ENCODE measurements at places on chromosomes 1 and 21. TPM values are rescaled to one million over a fixed set of nuclear protein-coding genes. Genes with fewer than 3 reads are reported as not detected.

HECTD3 gene
- total RNA-seq: 33.2 TPM

ICOSLG gene
- total RNA-seq: 4.7 TPM

LPAR3 gene
- total RNA-seq: 0.91 TPM

DEPDC1 gene
- 2.6 TPM for total RNA-seq

- no peaks in the 10 kb centered on the region for H3K36me3 ChIP-seq
- no peaks in the 10 kb centered on the region for H3K27me3 ChIP-seq
- no peak overlapping the region for H3K4me3 ChIP-seq
Observed at GRCh38 chr1:221284028-221284427, 404.8 kb downstream of the HLX start.

GRCh38 chr1:87820668-87821334 lies 492.1 kb downstream of the LMO4 start:
- H3K27ac ChIP-seq: no peak overlapping the region
- no peak for DNase-seq
- H3K36me3 ChIP-seq: no peaks in the 10 kb centered on the region
- H3K4me1 ChIP-seq: no peaks in the 10 kb centered on the region
- H3K4me3 ChIP-seq: no peak overlapping the region

DNA sequence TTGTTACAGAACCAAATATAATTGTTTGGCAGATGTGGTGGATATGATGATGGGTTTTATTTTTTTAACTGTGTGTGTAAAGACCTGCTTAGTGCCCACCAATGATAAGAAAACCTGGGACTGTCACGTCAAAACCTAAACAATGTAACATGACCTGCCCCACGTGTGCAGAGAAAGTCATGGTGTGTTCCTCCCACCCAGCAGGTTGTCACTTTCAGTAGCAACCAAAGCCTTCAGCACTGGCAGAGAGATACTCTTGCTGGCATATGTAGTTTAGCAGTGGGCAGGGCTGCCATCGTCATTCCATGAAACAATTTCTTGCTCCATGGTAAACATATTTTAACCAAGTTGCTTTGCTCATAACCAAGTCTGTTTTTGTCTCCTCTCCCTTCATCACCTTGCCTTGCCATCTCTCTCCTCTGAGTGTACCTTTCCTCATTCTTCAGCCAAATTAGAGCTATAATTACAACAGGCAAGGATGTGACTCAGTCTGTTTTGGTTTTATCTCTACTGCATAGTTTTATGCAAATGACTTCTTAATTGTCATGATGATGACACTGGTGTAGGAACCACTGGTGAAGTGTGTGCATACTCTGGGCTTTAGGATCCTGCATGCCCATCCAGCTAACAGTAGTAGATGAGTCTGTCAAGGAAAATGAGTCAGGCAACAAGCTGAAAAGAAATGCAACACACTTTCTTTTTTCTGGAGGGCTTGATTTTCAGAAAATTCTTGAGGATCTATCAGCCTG lies 150.3 kb downstream of the EDEM3 start:
- no peak overlapping the region for H3K4me3 ChIP-seq
- no peaks in the 10 kb centered on the region for H3K4me1 ChIP-seq
- no peak for DNase-seq

- H3K4me3 ChIP-seq: peak overlapping the region; percentile 77
- H3K27ac ChIP-seq: no peak overlapping the region
- no peak for DNase-seq
Observed at GRCh38 chr1:166876540-166876838, 425 bp upstream of the TADA1 start.

DNA sequence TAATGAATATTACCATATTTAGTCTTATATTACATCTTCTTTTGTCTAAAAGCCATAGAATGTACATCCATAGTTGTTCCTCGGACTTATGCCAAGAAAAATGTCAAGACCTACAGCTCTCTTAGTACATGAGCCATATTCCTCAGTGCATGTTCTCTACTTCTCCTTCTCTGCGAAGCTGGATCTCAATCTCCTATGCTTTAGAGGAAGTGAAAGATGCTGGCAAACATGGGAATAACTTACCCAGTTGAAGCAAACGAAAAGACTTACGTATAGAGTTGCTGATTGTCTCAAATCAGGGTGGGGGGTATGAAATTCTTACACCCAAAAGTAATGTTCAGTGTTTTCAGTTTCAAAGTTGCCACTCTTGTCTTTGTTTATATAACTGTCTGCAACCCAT lies 32.7 kb downstream of the OR13G1 start:
- H3K36me3 ChIP-seq: no peaks in the 10 kb centered on the region
- H3K27me3 ChIP-seq: no peaks in the 10 kb centered on the region
- no peak overlapping the region for H3K27ac ChIP-seq

- H3K27ac ChIP-seq: no peak overlapping the region
- H3K4me1 ChIP-seq: no peaks in the 10 kb centered on the region
- H3K4me3 ChIP-seq: no peak overlapping the region
- H3K27me3 ChIP-seq: no peaks in the 10 kb centered on the region
- no peaks in the 10 kb centered on the region for H3K36me3 ChIP-seq
Observed at GRCh38 chr1:230760360-230760827, 13.2 kb downstream of the CAPN9 start.

- no peak overlapping the region for H3K27ac ChIP-seq
- no peaks in the 10 kb centered on the region for H3K27me3 ChIP-seq
- DNase-seq: no peak
- H3K4me3 ChIP-seq: no peak overlapping the region
Observed at GRCh38 chr21:42981214-42981523, 6.8 kb downstream of the PKNOX1 start.

GRCh38 chr1:234978397-234979295 lies 150.0 kb downstream of the TOMM20 start:
- peak overlapping the region; percentile 96 for H3K27ac ChIP-seq
- H3K36me3 ChIP-seq: no peaks in the 10 kb centered on the region
- DNase-seq: peak; percentile 89
- peaks cover 59% of the 10 kb centered on the region for H3K4me1 ChIP-seq
- no peak overlapping the region for H3K4me3 ChIP-seq
- H3K27me3 ChIP-seq: no peaks in the 10 kb centered on the region

GRCh38 chr1:202680586-202681352 lies 29.5 kb downstream of the SYT2 start:
- H3K27me3 ChIP-seq: peaks cover 31% of the 10 kb centered on the region
- H3K4me3 ChIP-seq: no peak overlapping the region
- H3K4me1 ChIP-seq: no peaks in the 10 kb centered on the region
- no peak overlapping the region for H3K27ac ChIP-seq
